Activated CD4-positive, CD25-positive, alpha-beta regulatory T cell (primary cell): ENCODE measurements at places on chromosomes 6 and 20.

GRCh38 chr6:83057705-83058321 lies 7.8 kb downstream of the UBE3D start:
- no peak for DNase-seq

GRCh38 chr20:4047614-4048013 lies 32.3 kb upstream of the RNF24 start:
- DNase-seq: no peak

DNA sequence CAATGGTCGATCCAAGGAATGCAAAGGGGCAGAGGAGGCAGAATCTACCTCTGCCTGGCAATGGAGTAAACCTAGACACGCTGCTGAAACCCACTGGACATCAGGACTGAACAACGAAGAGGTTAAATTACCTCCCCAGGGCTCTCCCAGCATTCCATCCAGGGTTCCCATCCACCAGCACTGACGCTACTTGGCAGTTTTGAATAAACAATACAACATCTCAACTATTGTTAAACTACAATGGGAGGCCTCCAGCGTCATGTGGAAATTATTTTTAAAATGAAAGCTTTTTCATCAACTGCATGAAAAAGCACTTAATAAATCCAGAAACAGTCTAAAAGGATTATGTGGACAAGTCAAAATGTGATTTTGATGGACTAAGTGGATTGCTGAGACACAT lies 96.8 kb upstream of the NHSL1 start:
- DNase-seq: no peak

DNA sequence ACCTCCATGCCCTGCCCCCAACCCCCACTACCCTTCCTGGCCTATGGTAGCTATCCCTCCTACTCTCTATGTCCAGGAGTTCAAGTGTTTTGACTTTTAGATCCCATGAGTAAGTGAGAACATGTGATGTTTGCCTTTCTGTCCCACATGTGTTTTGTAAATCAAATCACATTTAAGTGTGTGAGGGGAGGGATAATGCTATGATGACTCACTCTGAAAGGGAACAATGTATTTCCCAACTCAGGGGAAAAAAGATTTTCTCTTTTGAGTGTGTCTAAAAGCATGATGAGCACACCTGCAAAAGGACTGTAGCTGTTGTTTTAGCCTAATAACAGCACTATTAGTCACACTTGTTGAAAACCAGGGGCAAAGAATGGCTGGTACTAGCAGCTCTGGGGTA lies 193.7 kb downstream of the GJA10 start:
- no peak for DNase-seq

GRCh38 chr6:167726043-167726621 lies 100.6 kb upstream of the AFDN start:
- no peak for DNase-seq

- DNase-seq: no peak
Measured at GRCh38 chr6:163180874-163181541, 233.5 kb upstream of the QKI start.

- peak; percentile 71 for DNase-seq
Measured at GRCh38 chr20:34825530-34826362, at the start of gene NCOA6. Gene NCOA6 (minus strand): TSS chr20:34825651. CDS start chr20:34782355, 43,296 bp downstream.

GRCh38 chr20:33826270-33826897 lies 15.2 kb downstream of the CHMP4B start:
- no peak for DNase-seq

- DNase-seq: no peak
Measured at GRCh38 chr6:16316741-16317251, 78.4 kb downstream of the GMPR start.

- no peak for DNase-seq
Measured at GRCh38 chr20:24450624-24451376, 18.6 kb upstream of the SYNDIG1 start.

- no peak for DNase-seq
Measured at GRCh38 chr20:3733119-3733995, 872 bp downstream of the HSPA12B start.

- DNase-seq: no peak
Measured at GRCh38 chr6:69423785-69424184, 373.0 kb downstream of the LMBRD1 start.

DNA sequence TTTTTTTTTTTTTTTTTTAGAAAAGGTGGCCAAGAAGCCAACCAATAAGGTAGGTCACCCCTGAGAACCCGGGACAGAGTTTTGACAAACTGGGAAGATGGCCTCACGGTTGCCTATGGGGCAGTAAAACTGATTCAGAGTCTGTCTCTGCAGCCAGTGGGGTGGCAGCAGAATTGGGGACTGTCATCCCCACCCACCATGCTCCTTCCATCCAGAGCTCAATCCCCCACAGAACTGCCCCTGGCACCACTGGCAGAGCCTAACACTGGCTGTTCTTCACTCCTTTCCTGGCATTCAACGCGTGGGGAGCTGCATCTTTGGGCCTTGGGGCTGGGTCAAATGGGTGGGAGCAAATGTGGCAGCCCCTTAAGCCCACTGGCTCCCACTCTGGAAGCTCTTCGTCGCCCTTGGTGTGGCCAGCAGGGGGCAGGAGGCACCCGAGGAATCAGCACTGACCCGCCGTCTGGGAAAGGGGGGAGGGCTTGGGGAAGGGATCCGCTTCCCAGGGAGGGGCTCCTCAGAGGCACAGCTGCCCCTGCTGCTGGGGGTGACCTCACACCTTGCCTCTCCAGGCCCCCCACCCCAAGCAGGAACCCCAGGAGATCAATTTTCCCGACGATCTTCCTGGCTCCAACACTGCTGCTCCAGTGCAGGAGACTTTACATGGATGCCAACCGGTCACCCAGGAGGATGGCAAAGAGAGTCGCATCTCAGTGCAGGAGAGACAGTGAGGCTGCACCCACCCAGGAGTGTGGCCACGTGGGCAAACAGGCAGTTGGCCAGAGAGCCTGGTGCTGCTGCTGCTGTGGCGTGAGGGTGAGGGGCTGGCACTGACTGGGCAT lies 10.4 kb downstream of the CD40 start:
- no peak for DNase-seq

DNA sequence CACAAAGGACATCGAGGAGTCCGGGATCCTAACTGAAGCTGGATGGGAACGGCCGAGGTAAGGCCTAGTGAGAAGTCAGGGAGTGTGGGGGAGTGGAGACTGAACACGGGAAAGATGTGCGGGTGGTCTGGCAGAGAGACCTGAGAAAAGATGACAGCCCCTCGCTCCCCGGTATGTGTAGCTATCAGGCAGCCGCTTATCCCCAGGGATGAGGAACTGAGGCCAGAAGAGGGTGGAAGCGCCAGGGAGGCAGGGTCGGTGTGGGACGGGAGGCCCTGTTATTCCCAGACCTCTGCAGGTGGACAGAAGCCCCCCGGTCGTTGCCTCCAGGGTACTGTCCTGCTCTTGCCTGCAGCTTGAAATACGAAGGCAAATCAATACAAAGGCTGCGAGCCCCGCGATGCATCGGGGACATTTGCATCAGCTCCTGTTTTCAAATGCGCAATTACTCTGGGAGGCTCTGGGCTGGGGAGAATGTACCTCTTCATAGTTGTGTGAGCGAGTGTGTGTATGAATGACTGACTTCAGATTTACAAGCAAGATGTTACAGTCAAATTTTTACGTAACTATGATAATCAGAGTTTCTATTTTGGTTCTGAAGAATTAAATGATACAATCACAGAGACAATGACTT lies 221.3 kb downstream of the QKI start:
- no peak for DNase-seq
